ENCODE measurements at places on chromosomes 2 and 18. TPM values are rescaled to one million over a fixed set of nuclear protein-coding genes. Genes with fewer than 3 reads are reported as not detected.

The HRH4 gene
- not detected for total RNA-seq

The REG3G gene
- total RNA-seq: not detected

The UGT1A5 gene
- not detected for total RNA-seq

The PCARE gene
- total RNA-seq: not detected

The PROC gene
- not detected for total RNA-seq

The GKN1 gene
- total RNA-seq: not detected

The VIT gene
- not detected for total RNA-seq

The ERMN gene
- total RNA-seq: not detected

The CYS1 gene
- not detected for total RNA-seq

The CARF gene
- 1.3 TPM for total RNA-seq

The PAX8 gene
- 2.1 TPM for total RNA-seq

The LYPD6B gene
- total RNA-seq: not detected

The TMEM198 gene
- not detected for total RNA-seq

The MAPK4 gene
- not detected for total RNA-seq

The AGPS gene
- 51.7 TPM for total RNA-seq

The ABCA12 gene
- total RNA-seq: 0.05 TPM

The DLGAP1 gene
- 1.1 TPM for total RNA-seq

The RTKN gene
- 5.6 TPM for total RNA-seq

The TRIB2 gene
- 25.7 TPM for total RNA-seq

The PGAP1 gene
- 2.0 TPM for total RNA-seq

The IL36A gene
- total RNA-seq: not detected

The LRP1B gene
- 0.20 TPM for total RNA-seq

The CFAP65 gene
- total RNA-seq: not detected

The OBSL1 gene
- 2.8 TPM for total RNA-seq

The LIPG gene
- 87.9 TPM for total RNA-seq

The NAT8 gene
- total RNA-seq: not detected

The VAPA gene
- 198 TPM for total RNA-seq

The AQP12A gene
- total RNA-seq: not detected

The LYG2 gene
- total RNA-seq: not detected

The ANKRD30BL gene
- total RNA-seq: not detected

The RTP5 gene
- not detected for total RNA-seq

The REG1B gene
- total RNA-seq: not detected

The MC4R gene
- total RNA-seq: not detected

The CNTNAP5 gene
- not detected for total RNA-seq

The ELOA2 gene
- total RNA-seq: not detected

The RAD51AP2 gene
- total RNA-seq: not detected

The CASP8 gene
- 21.0 TPM for total RNA-seq

The KATNAL2 gene
- total RNA-seq: 2.2 TPM

The MOGAT1 gene
- total RNA-seq: not detected

The CLEC4F gene
- 0.10 TPM for total RNA-seq

The C2orf15 gene
- not detected for total RNA-seq

The ADD2 gene
- 15.4 TPM for total RNA-seq

The ST6GAL2 gene
- total RNA-seq: not detected
